H9 (cell line): ENCODE measurements at places on chromosomes 7 and 10.

DNA sequence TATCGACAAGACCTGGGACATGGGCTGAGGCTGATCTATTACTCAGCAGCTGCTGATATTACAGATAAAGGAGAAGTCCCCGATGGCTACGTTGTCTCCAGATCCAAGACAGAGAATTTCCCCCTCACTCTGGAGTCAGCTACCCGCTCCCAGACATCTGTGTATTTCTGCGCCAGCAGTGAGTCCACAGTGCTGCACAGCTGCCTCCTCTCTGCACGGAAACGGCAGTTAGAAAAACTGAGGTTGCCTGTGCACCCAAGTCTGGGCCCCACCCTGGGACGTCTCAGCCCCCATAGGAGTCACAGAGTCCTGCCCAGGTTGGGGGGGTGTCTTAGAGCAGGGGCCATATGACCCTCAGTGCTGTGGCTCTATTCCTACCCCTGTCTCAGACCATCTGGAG, 167.4 kb upstream of the PRSS58 start:
- DNase-seq = no peak

- DNase-seq = no peak
Measured at GRCh38 chr10:80493522-80494051, 39.5 kb downstream of the TSPAN14 start.

DNA sequence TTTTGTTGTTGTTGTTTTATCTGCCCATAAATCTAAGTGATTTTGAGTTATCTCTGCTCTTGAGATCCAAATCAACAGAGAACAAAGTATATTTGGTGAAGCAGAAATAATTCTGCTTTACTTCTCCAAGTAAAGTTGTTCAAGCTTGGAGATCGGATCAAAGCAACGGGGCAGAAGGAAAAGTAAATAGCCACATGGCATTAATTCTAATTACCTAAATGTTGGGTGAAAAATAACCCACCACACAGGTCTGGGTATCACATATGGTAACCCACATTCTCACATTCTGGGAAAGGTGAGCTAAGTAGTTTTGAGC, 3.1 kb downstream of the NRP1 start:
- no peak for DNase-seq

GRCh38 chr10:23886355-23886754, 322.6 kb upstream of the KIAA1217 start:
- peak; percentile 34 for DNase-seq

DNA sequence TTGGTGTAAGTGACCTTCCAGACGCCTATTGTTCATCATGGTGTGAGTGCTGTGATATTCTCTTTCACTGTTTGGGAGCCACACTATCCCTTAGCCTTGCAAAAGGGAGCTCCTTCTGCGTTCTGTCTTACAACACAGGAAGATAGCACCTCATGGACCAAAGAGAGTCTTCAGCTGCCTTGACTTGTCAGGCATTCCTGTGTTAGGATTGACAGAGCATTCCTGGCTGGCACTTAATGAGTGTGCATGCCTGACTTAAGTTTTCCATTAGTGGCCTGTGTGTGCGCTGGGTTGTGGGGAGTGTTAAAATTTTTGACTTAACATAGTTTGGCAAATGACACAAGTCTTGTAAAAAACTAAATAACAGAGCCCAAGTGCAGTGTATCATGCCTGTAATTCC, 21.9 kb upstream of the MSRB2 start:
- no peak for DNase-seq

DNA sequence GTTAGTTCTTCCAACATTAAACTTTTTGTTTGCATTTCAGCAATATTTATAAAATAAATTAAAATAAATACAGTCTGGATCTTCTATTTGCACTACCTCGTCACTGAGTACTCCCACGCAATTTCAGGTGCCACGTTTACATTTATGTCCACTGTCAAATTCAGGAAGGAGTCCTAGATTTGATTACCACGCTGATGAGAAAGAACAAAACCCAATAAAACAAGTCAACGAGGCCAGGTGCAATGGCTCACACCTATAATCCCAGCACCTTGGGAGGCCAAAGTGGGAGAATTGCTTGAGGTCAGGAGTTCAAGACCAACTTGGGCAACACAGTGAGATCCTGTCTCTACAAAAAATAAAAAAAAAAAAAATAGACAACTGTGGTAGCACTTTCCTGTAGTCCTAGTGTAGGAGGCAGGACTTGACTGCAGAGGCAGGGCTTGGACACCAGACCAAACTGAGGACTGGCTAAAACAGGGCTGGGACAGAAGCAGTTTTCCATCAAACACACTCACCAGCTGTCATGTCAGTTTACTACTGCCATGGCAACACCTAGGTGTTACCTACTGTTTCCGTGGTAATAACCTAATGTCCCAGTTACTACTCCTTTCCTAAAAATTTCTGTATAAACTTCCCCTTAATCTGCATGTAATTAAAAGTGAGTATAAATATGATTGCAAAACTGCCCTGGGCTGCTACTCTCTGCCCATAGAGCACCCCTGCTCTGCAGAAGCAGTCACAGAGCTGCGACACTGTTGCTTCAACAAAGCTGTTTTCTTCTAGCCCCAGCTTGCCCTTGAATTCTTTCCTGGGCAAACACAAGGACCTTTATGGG, 341.7 kb downstream of the PARD3 start:
- DNase-seq = no peak
